DMS79 (cell line): ENCODE measurements at places on chromosomes 11 and 22.

GRCh38 chr22:32745251-32745995 is 56.1 kb upstream of the TIMP3 start:
- DNase-seq, result no peak

DNA sequence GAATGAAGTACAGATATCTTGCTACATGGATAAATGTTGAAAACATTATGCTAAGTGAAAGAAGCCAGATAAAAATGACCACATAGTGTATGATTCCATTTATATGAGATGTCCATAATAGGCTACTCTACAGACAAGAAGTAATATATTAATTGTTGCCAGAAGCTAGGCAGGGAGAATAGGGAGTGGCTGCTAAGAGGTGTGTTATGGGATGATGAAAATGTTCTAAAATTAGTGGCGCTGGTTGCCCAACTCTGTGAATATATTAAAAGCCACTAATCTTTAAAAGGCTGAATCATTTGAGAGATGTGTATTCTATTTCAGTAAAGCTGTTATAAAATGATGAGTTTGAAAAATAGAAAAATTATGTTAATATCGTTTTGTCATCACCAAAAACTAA is 144.4 kb downstream of the NCAM1 start:
- DNase-seq, result no peak

GRCh38 chr11:33055375-33055774 is 16.0 kb downstream of the TCP11L1 start:
- DNase-seq, result no peak

DNA sequence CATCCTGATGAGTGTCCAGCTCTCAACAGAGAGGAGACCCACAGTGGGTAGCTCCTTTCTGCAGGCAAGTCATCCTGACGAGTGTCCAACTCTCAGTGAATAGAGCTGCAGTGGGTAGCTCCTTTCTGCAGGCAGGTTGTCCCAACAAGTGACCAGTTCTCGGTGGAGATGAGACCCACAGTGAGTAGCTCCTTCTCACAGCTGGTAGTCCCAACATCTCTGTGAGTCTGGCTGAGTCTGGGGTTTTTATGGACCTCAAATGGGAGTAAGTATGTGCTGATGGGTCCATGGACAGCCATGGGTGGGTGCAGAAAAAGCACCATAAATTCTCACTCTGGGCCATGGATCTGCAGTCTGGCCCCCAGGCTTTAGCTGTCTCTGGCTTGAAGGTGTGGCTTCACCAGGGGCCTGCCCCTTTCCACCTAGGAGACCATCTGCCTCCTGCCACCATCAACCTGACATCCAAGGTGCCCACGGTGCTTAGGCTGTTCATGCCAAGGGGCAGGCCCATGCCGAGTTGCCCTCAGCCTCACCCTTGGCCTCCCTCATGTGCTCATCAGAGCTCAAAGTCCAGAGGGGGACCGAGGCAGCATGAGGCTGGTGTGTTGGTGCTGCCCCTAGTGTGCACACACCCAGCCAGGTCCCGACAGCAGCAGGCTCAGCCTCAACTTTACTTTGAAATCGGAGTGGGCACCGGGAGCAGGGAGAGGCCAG is 15.3 kb downstream of the NPAT start:
- DNase-seq, result no peak

- DNase-seq, result no peak
Measured at GRCh38 chr22:28064920-28065319, 145.9 kb upstream of the PITPNB start.

- DNase-seq, result no peak
Measured at GRCh38 chr11:61306221-61306620, 11.1 kb upstream of the VWCE start.

DNA sequence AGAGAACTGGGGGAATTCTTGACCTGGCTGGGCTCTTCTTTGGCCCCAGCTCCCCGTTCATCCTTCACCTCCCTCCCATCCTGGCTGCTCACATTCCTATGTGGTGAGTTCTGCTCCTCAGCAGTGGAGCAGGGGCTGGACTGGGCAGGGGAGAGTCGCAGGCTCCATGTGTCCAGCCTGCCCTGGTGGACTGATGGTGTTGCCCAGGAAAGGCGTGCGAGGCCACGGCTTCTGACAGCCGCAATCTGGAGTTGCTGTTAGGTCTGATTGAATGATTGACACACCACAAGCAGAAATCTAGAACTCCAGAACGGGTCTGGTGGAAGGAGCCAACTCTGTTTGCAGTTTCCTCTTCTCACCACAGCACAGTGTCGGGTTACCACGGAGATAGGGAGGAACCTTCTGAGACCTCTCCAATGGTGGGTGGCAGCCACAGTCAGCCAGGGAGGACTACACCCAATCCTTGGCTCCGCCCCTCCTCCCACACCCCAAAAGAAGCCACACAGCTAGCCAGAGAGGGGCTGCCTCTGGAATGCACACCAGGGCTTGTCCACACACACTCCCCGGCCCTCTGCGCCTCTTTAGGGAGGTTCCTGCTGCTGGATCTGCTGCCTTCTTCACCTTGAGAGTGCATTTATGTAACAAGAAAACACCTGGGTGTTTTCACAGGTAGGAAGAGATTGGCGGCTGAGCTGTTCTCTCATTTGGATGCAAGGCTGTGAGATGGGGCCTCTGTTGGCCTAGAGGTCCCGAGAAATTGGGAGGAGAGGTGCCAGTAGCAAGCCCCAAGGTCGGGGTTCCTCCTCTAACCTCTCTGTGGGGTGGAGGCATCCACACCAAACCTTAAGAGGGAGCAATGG is 56.4 kb upstream of the CD44 start:
- no peak for DNase-seq

GRCh38 chr11:95577716-95578460 is 211.7 kb downstream of the FAM76B start:
- DNase-seq, result no peak

DNA sequence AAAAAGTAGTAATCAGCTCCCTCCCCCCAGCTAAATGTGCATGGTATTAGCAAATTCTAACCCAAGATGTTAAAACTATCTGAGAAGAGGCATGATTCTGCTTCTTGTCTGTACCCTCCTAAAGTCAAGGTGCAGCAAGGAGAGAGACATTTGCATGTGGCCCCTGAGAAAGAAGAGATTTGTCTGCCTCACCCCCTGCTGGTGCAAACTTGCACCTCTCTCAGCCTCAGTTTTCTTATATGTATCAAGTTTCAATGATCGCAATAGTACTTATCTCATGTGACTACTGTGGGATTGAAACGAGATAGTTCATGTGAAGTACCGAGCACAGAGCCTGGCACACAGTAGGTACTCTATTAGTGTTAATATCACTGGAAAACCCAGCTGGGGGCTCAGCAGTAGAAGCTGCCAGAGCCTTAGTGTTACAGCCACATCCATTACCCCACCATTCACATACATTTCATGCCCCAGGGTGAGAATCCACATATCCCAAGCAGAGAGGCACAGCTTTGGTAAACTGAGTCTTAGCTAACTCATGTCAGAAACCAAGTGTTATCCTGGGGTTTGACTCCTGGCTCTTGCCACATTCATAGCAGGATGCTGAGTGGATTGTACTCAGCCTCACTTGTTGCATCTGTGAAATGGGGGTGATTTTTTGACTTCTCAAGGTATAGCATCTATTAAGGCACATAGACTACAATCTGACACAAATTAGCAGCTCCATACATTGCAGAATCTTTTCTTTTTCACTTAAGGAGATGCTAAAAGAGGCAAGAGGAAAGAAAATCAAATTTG is 24.9 kb downstream of the CD44 start:
- no peak for DNase-seq

DNA sequence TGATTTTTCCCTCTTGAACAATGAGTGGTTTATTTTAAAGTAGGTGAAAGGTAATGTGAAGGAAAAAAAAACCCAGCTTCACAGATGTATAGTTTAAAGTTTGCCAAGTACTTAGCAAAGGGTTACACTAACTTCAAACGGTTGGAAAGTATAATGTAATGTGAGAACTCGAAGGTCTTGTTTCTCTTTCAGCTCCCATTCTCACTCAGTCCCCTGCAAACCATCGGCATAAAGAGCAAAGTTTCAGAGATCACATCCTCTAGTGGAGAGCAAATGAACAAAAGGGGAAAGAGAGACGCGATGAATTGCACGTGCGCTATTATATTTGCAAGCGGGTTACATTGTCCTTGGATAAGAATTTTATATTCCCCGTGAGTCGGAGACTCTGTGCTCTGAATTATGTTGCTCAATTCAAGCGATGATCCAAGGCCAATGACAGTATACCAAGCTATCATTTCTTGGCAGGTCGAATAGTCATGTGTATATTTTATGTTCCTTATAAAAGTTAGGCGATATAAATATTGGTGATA is 37.6 kb upstream of the BIRC3 start:
- no peak for DNase-seq

DNA sequence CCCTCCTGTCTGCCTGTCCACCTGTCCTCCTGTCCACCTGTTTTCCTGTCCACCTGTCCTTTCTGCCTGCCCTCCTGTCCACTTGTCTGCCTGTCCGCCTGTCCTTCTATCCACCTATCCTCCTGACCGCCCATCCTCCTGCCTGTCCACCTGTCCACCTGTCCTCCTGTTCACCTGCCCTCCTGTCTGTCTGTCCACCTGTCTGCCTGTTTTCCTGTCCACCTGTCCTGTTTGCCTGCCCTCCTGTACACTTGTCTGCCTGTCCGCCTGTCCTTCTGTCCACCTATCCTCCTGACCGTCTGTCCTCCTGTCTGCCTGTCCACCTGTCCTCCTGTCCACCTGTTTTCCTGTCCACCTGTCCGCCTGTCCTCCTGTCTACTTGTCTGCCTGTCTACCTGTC is 682.8 kb downstream of the TBC1D22A start:
- no peak for DNase-seq

GRCh38 chr11:3665336-3666022 is 5.7 kb downstream of the CHRNA10 start:
- DNase-seq, result no peak

- DNase-seq, result no peak
Measured at GRCh38 chr11:32820497-32820896, 9.2 kb upstream of the PRRG4 start.

DNA sequence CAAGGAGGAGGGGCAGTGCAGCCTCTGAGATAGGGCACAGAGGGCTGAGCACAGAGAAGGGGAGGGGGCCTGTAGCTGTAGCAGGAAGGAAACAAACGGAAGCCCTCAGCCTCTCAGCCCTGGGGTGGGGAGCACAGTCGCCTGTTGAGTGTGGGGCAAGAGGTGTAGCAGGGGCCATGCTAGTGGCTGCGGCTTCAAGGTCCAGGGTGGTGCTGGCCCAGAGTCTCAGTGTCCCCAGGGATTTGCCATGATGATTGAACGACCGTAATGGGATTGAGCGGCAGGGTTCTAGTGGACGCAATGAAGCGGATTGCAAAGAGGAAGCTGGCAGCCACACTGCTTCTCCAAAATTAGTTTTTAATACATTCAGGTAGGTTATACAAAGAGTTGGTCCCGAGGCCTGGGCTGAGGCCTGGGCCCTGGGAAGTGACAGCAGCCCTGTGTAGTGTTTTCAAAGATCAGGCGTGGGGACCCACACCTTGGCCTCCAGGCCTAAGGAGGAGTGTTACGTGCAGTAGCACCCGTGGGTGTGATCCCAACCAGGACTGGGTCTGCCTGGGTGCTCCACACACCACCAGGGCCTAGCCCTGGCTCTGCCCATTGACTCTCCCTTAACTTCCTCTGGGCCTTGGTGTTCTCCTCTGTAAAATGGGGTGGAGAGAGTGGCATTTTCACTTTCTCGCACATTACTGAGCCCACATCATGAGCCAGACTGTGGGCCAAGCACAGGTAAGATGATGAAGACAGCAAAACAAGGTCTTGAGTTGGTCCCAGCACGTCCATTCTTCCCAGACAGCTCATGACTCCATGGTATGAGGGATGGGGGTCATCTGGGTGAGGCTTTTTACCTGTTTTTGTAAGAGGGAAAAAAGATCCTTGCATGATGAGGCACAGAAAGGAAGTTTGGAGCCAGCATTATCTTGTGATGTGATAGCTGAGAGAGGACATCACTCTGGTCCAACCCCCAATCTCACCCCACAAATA is 13.1 kb downstream of the LRRC32 start:
- DNase-seq, result no peak

GRCh38 chr11:8642196-8642841 is 40.1 kb downstream of the TRIM66 start:
- DNase-seq, result no peak

GRCh38 chr11:27209562-27210005 is 153.4 kb downstream of the CCDC34 start:
- DNase-seq, result peak; percentile 93

DNA sequence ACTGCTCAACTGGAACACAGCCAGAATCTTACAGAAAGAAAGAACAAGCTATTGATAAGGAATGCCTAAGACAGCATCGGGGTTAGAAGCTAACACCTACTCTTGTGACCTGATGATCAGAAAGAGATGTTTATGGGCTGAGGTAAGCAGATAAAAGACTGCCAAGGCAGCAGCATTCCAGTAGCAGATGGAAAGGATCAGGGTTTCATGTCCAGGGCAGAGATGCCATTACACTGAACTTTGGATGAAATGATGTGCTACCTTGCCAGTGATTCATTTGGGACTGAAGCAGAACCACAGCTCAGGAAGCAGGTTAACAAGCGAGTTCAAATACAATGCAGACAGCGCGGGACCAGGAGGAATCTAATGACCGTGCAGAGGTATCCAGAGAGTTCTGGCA is 27.1 kb upstream of the APOA1 start:
- no peak for DNase-seq

GRCh38 chr11:121807051-121807450 is 309.0 kb downstream of the BLID start:
- no peak for DNase-seq

- DNase-seq, result no peak
Measured at GRCh38 chr22:47030143-47030661, 267.8 kb downstream of the TBC1D22A start.
